Upper lobe of right lung (tissue), 1 donor: ENCODE measurements at places on chromosomes 12 and 14.
A peak's percentile ranks its signal among the peaks of the same experiment; 100 is the strongest.

DNA sequence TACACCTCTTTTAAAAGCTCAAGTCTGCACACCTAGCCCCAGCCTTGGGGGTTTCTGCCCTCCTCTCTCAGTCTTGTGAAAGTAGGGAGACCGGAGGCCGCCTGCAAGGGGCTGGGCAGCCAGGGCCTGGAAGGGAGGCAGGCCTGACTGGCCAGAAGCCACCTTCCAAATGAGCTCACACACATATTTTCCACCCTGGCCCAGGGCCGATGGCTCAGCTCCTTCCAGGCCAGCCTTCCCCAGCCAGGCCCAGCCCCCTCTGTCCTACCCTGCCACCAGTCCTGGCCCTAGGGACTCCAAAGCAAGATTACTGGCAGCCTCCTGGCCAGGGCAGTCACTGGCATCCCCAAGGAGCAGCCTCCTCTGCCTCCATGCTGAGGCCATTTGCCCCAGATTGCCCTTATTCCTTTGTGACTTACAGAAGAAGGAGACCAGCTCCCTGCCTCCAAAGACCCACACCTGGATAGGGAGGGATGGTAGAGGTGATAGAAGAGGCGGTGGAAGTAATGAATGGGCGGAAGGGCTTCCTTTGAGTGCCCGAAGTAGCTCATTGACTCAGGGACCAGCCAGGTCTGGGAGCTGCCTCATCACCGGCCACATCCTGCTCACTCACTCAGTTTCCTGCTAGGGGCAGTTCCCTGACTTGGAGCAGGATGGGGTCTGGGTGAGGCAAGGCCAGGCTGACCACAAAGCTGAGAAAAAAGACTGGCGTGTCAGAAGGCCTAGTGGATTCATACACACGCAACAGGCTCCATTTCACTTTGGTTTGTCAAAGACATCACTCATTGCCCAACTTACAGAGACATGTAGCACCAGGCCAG lies 14.8 kb downstream of the MMP14 start:
- peak; percentile 77 for DNase-seq

- DNase-seq: peak; percentile 87
Measured at GRCh38 chr14:33950320-33951182, at the start of gene EGLN3. TSS of gene EGLN3 (minus strand) at chr14:33951074. CDS start at chr14:33950752, 322 bp downstream.

- DNase-seq: no peak
Measured at GRCh38 chr12:18222699-18223098, 38.6 kb upstream of the PIK3C2G start.

DNA sequence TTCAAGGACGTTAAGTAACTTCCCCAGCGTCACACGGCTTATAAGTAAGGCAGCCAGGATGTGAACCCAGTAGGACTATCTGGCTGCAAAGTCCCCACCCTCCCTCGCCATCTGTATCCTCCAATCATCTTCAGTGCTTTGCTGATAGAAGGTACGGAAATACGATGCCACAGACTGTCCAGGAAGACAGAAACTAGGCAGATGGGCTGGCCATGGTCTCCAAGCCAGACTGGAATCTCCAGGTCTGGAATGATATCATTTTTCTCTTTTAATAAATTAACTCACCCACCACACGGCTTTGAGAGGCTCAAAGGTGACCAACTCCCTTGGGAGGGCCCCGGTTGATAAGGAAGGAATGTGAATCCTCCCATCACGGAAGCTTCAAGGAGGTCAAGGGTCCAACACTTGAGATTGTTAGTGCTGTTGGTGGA lies 16.3 kb upstream of the BDKRB1 start:
- DNase-seq: no peak

DNA sequence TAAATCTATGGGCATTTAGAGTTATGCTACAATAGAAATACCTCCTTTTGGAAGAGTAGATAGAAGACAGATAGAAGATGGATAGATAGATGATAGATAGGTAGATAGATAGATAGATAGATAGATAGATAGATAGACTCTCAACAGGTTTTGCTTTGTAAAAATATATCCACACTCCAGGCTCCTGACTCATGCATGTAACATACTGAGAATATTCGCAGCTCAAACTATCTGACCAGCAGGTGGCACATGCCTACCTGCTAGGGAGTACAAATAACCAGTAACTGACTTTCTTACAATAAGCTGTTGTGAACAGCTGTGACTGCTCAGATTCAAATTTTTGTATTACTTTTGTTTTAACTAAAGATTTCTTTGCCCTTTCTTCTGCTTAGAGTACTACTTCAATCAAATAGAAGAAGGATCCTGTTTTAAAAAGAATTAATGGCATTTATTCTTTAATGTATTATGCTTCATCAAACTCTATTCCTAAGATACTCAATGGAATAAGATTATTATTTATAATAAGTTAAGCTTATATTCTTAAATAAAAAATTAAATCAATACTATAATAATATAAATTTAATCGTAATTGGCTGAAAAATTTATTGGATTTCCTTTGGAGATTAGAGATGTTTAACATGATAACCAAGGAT lies 15.8 kb upstream of the CPNE8 start:
- DNase-seq: no peak

- no peak for DNase-seq
Measured at GRCh38 chr12:1778911-1779310, 41.5 kb upstream of the LRTM2 start.

GRCh38 chr12:132014092-132014914 lies 64.6 kb downstream of the EP400 start:
- peak; percentile 50 for DNase-seq

GRCh38 chr14:35121026-35121886 lies 534 bp downstream of the PPP2R3C start:
- DNase-seq: peak; percentile 66

DNA sequence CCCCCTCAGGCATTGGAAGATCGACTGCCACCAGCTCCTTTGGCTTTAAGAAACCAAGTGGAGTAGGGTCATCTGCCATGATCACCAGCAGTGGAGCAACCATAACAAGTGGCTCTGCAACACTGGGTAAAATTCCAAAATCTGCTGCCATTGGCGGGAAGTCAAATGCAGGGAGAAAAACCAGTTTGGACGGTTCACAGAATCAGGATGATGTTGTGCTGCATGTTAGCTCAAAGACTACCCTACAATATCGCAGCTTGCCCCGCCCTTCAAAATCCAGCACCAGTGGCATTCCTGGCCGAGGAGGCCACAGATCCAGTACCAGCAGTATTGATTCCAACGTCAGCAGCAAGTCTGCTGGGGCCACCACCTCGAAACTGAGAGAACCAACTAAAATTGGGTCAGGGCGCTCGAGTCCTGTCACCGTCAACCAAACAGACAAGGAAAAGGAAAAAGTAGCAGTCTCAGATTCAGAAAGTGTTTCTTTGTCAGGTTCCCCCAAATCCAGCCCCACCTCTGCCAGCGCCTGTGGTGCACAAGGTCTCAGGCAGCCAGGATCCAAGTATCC lies 288.7 kb downstream of the NAV3 start:
- no peak for DNase-seq
